ENCODE measurements at places on chromosomes 4 and X.

DNA sequence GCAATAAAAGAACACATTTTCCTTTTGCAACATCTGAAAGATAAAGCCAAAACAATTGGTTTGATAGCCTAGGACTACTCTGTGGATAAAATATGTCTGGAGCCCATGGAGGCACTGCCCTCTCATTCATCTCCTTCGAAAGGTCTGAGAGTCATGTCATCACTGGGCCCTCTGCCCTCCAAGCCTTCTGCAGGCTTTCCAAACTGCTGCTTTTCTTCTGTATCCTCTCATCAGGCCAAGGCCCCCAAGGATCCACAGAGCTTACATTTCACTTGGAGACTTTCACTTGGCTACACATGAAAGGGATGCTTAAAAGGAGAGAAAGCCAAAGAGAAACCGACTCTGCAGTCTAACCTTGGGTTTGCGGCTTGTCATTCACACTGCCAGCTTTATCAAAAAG lies 109.9 kb downstream of the SH3RF1 start:
- no peak for DNase-seq

- DNase-seq, result peak; percentile 1
Measured at GRCh38 chrX:135112096-135112729, 8.1 kb downstream of the ETDB start.

GRCh38 chr4:90142081-90142480 lies 14.9 kb downstream of the CCSER1 start:
- DNase-seq, result no peak

- no peak for DNase-seq
Measured at GRCh38 chrX:34893741-34894140, 48.9 kb upstream of the FAM47B start.

- no peak for DNase-seq
Measured at GRCh38 chr4:109040441-109040840, 262.0 kb downstream of the COL25A1 start.

DNA sequence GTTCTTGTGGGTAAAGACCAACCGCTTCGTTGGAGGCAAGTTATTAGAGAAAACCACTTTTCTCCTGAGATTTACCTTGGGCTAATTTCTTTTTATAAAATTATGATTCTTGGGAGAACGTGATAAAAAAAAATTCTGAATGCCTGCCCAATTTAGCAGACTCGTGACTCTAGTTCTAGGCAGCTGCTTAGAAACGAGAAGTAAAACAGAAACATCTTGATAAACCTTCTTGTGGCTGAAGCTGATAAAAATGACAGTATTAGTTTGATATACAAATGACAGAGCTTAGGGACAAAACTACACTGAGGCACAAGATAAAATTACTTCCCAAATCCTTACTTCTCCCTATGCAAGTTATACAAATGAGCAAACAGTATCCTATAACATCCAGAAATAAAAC lies 458.9 kb upstream of the TEX13C start:
- no peak for DNase-seq

DNA sequence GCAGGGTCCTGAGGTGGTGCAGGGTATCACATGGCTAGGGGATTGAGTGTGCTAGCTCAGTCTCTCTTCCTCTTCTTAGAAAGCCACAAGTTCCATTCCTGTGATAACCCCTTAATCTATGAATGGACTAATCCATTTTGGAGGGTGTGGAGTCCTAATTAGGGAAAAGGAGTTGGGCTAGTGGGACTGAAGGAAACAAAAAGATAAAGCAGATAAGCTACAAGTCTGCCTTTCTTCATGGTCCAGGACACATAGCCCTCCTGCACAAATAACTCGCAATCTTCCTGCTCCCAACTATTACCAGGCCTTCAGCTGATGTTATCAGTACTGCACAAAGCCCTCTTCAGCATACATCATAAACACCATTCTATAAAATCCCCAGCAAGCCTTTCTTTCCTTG lies 44.2 kb downstream of the ZNF81 start:
- DNase-seq, result no peak

GRCh38 chrX:130120321-130120731 lies 10.0 kb upstream of the ELF4 start:
- DNase-seq, result peak; percentile 8

GRCh38 chr4:184616633-184617551 lies 32.4 kb downstream of the CASP3 start:
- DNase-seq, result no peak

GRCh38 chrX:24334461-24334860 lies 20.6 kb upstream of the SUPT20HL2 start:
- DNase-seq, result no peak

- no peak for DNase-seq
Measured at GRCh38 chr4:153211986-153212728, 7.9 kb downstream of the TRIM2 start.

DNA sequence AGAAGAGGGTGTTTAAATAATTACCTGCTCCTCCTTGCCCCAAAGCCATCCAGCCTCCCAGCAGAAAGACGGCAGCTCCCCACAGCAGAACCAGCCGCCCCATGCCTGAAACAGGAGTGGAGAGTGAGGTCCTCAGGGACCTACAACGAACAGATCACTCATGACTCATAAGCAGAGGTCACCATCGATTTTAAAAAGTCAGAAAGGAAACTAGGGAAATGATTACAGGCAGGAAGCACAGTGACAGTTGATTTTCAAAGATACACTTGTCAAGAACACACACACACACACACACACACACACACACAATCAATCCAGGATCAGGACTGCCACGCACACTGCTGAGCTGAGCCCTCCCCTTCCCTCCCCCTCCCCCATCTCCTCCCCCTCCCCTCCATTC lies at the start of gene CRLF2:
Gene CRLF2, minus strand, starts transcription at position 118 of the 400 bp plus-strand sequence. Its CDS starts 15 bp downstream, at position 103.
- no peak for DNase-seq

GRCh38 chrX:33188881-33189280 lies 22.5 kb downstream of the DMD start:
- no peak for DNase-seq

DNA sequence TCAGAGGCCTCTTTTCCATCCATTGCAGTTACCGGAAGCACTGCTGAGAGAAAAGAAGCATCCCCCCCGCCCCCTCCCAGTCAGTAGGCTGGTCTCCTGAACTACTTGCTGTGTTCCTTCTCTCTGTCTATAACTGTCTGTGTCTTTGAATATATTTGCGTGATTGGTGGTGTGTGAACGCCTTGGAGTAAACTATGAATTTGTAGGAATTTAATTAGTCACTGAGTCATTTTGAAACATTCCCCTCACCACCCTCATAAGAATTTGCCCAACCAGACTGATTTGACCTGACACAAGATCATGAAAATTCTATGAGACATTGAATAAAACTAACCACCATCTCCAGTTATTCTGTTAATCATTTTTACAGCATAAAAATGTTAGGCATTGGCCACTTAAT lies 6.7 kb upstream of the NXF3 start:
- DNase-seq, result no peak

DNA sequence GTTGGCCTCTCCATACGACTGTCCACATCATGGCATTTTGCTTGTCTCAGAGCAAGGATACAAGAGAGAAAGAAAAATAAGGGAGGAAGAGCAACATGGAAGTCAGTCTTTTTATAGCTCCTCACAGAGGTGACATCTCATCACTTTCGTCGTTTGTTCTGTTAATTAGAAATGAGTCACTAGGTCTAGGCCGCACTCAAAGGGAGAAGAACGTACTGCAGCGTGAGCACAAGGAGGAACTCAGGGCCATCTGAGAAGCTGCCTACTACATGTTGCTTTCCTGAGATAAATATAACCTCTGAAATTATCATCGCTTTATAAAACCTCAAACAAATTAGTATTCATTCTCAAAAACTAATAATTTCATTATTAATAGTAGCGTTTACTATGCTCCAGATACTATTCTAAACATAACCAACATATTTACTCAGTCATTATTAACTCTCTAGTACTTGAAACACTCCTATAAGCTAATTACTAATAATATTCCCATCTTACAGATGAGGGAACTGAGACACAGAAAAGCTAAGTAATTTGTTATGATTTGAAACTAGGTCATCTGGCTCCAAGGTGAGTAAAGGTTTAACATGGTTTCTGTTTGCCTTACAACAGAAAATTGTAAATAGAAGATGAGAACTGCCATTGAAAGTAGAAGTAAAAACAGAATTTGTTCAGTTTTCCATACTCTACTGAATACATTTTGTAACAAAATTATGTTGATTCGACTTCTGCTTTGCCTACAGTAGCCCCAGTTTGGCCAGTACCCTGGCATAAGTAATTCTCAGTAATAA lies 213.2 kb upstream of the UGT8 start:
- no peak for DNase-seq

GRCh38 chr4:180557348-180557747 lies 1685.9 kb upstream of the TENM3 start:
- no peak for DNase-seq
